PC-3 (cell line): ENCODE measurements at places on chromosomes 1 and 21. TPM values are rescaled to one million over a fixed set of nuclear protein-coding genes. Genes with fewer than 3 reads are reported as not detected.
A peak's percentile ranks its signal among the peaks of the same experiment; 100 is the strongest.

- no peak for DNase-seq
- no peak overlapping the region for H3K27ac ChIP-seq
- H3K27me3 ChIP-seq = no peaks in the 10 kb centered on the region
- H3K4me3 ChIP-seq = no peak overlapping the region
- no peaks in the 10 kb centered on the region for H3K4me1 ChIP-seq
- no peaks in the 10 kb centered on the region for H3K36me3 ChIP-seq
These were observed 91.3 kb upstream of the COA6 start for GRCh38 chr1:234281826-234282489.

- DNase-seq = no peak
- no peak overlapping the region for H3K27ac ChIP-seq
- no peaks in the 10 kb centered on the region for H3K27me3 ChIP-seq
- no peak overlapping the region for H3K4me3 ChIP-seq
- no peaks in the 10 kb centered on the region for H3K4me1 ChIP-seq
- H3K36me3 ChIP-seq = peaks cover 5% of the 10 kb centered on the region; the same call in 1 of the 2 replicates
These were observed 390.1 kb downstream of the LTN1 start for GRCh38 chr21:28602546-28602945.

DNA sequence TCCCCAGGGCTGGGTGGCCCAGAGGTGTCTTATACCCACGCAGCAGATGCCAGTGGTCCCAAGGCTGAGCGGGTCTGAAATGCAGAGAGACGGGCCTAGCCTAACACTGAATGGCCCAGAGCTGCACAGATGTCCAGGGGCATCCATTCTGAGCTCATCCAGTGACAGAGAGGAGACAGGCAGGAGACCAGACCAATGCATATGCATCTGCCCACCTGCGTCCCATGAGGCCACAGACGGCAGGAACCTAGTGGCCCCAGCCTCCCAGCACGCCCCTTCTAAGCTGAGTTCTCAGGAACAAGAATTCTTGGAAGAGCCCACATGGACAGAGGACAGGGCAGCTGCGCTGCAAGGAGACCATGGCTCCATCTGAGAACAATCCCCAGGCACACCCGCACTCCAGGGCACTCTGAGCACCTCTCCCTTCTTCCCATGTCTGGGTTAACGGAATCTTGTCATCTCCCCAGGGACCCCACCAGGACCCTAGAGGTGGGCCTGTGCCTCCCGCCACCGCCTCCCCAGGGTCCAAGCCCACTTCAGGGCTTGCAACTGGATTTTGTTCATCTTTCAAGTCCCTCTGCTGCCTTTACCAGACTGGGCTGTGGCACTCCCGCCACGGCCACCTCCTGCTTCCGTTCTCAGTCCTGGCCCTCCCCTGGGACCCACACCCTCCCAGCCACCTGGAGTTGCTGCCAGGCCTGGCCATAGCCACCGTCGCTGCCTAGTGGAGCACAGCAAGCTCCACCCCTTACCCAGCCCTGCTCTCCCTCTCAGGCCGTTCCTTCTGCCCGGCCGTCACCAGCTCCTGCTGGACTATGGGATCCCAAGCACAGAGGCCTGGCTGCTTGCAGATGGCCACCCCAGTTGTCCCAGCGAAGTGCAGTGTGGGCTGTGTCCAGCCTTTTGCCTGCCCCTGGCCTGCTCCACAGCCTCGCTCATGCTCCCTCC is 3.3 kb downstream of the WNT3A start:
- peaks cover 31% of the 10 kb centered on the region for H3K27me3 ChIP-seq
- peaks cover 16% of the 10 kb centered on the region for H3K4me1 ChIP-seq
- no peak overlapping the region for H3K4me3 ChIP-seq
- no peak for DNase-seq
- H3K36me3 ChIP-seq = no peaks in the 10 kb centered on the region

DNA sequence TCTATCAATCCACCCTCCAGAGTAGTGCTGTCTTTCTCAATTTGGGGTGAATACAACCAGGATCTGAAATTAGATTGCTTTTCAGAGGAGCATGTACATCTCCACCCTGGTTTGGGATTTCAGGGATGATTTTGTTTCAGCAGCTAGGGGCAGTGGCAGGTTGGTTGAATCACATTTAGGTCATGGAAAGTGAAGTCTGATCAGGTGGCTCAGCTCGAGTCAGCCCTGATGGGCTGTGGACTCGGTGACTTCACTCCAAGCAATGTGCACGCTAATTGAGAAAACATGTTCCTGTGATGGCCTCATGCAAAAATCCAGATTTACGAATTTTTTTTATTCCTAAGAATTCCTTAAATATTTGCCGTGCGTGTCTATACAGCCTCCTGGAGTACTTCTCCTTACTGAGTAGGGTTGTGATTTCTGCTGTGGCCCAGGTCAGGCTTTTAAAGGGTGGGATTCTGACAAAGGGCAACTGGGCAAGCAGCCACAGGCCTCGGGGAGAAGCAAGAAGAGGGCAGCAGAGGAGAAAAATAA is 7.5 kb downstream of the NGF start:
- no peak overlapping the region for H3K4me3 ChIP-seq
- peaks cover 18% of the 10 kb centered on the region for H3K4me1 ChIP-seq
- H3K27ac ChIP-seq = peak overlapping the region; percentile 27
- no peaks in the 10 kb centered on the region for H3K36me3 ChIP-seq

- no peak for DNase-seq
- no peak overlapping the region for H3K4me3 ChIP-seq
- H3K27ac ChIP-seq = no peak overlapping the region
- no peaks in the 10 kb centered on the region for H3K36me3 ChIP-seq
These were observed 37.0 kb downstream of the RSPH1 start for GRCh38 chr21:42459082-42459460.

DNA sequence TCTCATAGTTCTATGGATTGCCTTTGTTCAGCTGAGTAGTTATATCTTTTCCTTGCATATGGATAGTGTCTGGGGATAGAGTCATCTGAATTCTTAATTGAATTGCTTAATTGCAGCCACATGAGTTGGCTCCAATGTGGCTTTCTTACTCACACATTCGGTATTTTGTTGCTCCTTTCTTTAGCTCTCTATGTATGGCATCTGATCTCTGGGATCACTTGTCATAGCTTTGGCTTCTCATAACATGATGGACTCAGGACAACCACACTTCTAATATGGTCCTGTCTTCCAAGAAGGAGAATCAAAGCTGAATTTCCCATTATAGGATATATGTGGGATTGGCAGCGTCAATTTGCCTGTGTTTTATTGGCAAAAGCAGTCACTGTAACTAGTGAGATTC is 716.2 kb downstream of the NCAM2 start:
- H3K36me3 ChIP-seq = no peaks in the 10 kb centered on the region
- no peaks in the 10 kb centered on the region for H3K4me1 ChIP-seq
- H3K27ac ChIP-seq = no peak overlapping the region
- no peaks in the 10 kb centered on the region for H3K27me3 ChIP-seq
- no peak overlapping the region for H3K4me3 ChIP-seq
- peak; percentile 5 for DNase-seq

DNA sequence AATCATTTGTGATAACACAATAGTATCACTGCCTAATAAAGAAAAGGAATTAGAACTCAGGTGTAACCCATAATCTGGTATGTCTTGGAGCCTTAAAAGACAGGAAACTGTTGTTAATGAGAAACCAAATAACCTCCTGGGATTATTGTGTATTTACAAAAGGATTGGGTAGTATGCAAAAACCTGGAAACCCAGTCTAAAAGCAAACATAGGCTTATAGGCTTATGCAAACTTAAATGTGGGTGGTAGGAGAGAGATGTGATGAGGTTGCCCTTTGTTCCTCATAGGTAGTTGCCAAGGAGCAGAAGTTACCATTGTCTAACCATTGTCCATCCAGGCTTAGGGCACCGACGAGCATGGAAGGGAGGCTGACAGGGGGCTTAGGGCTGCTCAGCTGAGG is 165.8 kb downstream of the AK5 start:
- peak overlapping the region; percentile 40 for H3K27ac ChIP-seq
- no peaks in the 10 kb centered on the region for H3K36me3 ChIP-seq
- peak; percentile 67 for DNase-seq
- H3K4me3 ChIP-seq = no peak overlapping the region
- no peaks in the 10 kb centered on the region for H3K27me3 ChIP-seq

GRCh38 chr1:154778275-154778674 is 91.8 kb downstream of the KCNN3 start:
- H3K27ac ChIP-seq = no peak overlapping the region
- peaks cover 58% of the 10 kb centered on the region for H3K27me3 ChIP-seq
- no peak overlapping the region for H3K4me3 ChIP-seq
- DNase-seq = no peak
- no peaks in the 10 kb centered on the region for H3K4me1 ChIP-seq

DNA sequence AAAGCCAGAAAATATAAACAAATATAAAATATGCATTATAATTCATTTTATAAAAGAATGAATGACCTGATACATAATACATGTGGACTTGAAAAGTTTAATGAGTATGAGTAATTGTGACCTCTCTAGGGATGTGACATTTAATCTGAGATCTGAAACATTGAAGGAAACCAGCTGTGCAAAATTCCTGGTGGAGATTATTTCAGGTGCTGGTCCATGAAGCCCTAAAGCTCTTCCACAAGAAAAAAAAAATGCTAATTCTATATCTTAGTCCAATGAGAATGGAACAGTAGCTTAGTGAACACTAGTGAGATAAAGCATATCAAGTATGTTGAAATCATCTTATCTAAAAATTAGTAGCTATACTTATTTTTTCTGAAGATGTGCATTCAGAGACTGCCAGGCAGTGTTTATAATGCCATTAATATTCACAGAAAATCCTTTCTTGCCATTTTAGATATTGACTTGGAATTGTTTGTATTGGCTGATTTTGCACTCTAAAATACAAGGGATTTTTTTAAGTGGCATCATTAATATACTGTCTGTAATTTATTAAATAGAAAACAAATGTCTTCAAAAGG is 1485.9 kb downstream of the PLA2G4A start:
- no peak overlapping the region for H3K27ac ChIP-seq
- H3K36me3 ChIP-seq = no peaks in the 10 kb centered on the region
- H3K27me3 ChIP-seq = no peaks in the 10 kb centered on the region

The SORT1 gene
- total RNA-seq = 9.2 and 14.3 TPM in 2 replicates
